T-helper 2 cell treated with Interferon-gamma antibody and Interleukin-4, amounts not matched to agents 100 ng/mL and 5 ng/mL, for 36 hours (primary cell): ENCODE measurements at places on chromosomes 1 and 21. TPM values are rescaled to one million over a fixed set of nuclear protein-coding genes. Genes with fewer than 3 reads are reported as not detected.

Gene HCN3
- total RNA-seq: 2.9 and 3.8 TPM in 2 replicates

Gene TFAP2E
- 0.43 and 0.73 TPM in 2 replicates for total RNA-seq

Gene SPRR2E
- total RNA-seq: not detected in 2 replicates

Gene OR2T29
- not detected in 2 replicates for total RNA-seq

Gene STMN1
- 527 and 531 TPM in 2 replicates for total RNA-seq

Gene ICOSLG
- total RNA-seq: 10.0 and 10.2 TPM in 2 replicates

Gene LCE2C
- not detected in 2 replicates for total RNA-seq

Gene EXTL1
- not detected in 2 replicates for total RNA-seq

Gene IFNLR1
- 2.5 and 2.7 TPM in 2 replicates for total RNA-seq

Gene BLACAT1
- 0.09 TPM in 1 of 2 replicates, not detected in the other for total RNA-seq

Gene LAMC1
- total RNA-seq: not detected in 2 replicates

Gene PGM1
- 49.8 and 50.9 TPM in 2 replicates for total RNA-seq

Gene CRP
- not detected in 2 replicates for total RNA-seq

Gene PRAMEF33
- total RNA-seq: not detected in 2 replicates

Gene S100A8
- total RNA-seq: not detected in 2 replicates
